Activated naive CD4-positive, alpha-beta T cell treated with anti-CD3 and anti-CD28 coated beads, Interleukin-2, amount 50 U/mL, for 16 hours (primary cell): ENCODE measurements at places on chromosomes 7 and 10.
A peak's percentile ranks its signal among the peaks of the same experiment; 100 is the strongest.

GRCh38 chr7:48899932-48900331 is 24.4 kb upstream of the CDC14C start:
- no peak for DNase-seq

DNA sequence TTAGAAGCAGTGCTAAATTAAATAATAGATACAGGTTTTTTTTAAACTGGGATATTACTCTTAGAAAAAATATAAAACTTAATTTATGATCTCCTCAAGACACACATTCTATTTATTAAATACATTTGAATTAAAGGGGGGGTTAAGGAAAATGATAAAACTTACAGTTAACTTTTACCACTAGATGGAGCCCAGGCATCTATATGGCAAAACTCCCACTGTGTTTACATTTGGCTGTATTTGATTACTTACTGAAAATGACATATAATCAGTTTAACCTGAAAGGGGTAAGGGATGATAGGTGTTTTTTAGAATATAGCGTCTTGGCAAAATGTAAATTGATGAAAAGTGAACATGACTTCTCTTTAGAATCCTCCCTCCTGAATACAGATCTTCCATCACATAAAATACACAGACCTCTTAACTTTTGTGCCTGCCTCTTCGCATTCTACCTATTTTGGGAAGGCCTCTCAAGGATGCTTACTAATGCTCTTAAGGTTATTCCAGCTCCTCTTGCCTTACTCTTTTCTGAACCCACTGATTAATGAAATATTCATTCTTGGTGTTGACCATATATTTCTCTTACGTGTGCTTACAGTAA is 235.7 kb downstream of the AGMO start:
- no peak for DNase-seq

- no peak for DNase-seq
These were observed 35.3 kb upstream of the RBM33 start for GRCh38 chr7:155609185-155609584.

DNA sequence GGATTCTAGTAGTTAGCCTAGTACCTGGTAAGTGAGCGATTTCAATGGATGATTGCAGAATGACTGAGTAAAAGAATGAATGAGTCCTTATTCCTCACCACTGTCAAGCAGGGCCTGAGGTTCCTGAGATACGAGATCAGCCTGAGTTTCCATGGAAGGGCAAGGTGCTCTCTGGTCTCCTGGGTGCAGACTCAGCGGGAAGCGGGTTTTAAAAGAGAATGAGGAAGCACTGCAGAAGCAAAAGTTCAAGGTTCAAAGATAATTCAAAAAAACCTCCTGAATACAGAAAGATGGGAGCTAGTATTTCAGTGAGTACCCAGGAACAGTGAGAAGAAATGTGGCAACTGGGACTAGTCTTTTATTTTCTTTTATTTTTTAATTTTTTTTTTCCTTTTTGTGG is 4.3 kb downstream of the ZNF3 start:
- no peak for DNase-seq

GRCh38 chr10:52663161-52663560 is 109.4 kb downstream of the MBL2 start:
- DNase-seq, result no peak

DNA sequence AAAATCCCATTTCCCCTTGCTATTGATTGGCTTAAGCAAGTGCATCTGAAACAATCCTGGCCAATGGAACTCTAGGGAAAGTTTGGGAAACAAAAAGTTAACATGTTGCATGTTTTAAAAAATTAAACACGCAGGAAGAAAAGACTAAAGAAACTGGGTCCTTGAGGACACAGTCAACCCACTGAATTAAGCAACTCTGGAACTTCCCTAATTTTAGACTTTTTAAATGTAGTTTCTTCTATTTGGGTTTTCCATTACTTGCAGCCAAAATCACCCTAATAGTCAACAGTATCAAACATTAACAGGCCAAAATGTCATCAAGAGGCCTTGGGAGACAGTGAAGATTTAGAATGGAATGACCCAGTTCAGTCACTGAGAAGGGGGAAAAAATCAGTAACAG is 40.6 kb downstream of the OSBPL3 start:
- DNase-seq, result no peak

DNA sequence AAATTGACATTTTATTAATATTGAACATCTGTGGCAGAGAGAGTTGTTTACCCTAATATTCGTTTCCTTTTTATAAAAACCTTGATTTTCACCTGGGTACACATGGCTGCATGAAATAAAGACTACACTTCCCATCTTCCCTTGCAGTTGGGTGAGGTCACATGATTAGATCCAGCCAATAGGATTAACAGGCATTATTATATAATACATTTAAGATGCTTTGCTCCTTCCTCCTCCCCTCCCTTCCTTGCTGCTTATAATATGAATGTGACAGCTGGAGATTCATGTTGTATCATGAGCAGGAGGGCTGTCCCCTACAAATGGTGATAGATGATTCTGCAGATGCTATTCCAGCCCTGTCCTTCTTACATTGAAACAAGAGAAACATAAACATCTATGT is 146.6 kb downstream of the SH2D4B start:
- DNase-seq, result no peak

DNA sequence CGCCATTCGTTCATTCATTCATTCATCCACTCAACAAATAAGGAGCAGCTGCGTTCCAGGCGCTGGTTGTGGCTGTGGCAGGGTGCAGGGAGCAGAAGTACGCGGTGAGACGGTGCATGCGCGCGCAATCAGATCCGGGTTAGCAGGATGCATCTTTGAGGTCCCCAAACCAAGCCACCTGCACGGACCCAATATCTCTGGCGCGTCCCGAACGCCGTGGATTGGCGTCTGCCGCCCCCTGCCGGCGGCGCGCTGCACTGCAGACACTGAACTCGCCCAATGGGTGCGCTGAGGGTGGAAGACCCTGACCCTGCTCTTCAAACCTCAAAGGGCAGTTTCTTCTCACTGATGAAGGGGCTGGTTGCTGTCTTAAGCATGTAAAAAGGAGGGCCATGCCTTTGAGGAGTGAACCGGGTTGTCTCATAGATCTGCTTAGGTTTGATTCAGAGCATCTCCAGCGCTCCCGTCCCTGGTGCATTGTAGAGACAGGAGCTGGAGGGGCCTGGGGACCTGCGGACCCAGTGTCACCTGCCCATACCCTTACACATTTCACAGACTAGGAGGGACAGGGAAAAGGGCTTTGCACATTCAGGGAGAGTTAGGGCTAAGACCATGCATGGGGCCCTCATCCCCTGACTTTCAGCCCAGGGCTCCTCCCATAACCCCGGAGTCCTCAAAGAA is 102.5 kb downstream of the RAMP3 start:
- DNase-seq, result peak; percentile 71

GRCh38 chr7:54354436-54354835 is 187.7 kb upstream of the VSTM2A start:
- no peak for DNase-seq

DNA sequence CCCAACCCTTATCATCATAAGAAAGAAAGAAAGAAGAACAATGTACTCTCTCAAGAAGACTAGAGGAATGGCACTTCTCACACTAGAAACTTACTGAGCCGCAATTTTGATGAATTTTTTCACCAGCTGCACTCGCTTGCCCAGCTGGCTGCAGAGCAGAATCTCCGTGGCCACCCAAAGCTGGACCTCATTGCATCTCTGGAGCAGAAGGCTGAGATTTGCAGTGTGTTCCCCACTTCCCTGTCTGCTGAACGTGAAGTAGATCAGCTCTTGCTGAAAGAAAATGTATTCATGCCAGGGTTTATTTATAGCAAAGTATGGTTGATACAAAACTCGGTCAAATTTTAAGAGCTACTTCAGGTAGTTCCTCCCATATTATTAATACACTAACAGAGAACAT is 199.3 kb upstream of the CDCA7L start:
- DNase-seq, result no peak

DNA sequence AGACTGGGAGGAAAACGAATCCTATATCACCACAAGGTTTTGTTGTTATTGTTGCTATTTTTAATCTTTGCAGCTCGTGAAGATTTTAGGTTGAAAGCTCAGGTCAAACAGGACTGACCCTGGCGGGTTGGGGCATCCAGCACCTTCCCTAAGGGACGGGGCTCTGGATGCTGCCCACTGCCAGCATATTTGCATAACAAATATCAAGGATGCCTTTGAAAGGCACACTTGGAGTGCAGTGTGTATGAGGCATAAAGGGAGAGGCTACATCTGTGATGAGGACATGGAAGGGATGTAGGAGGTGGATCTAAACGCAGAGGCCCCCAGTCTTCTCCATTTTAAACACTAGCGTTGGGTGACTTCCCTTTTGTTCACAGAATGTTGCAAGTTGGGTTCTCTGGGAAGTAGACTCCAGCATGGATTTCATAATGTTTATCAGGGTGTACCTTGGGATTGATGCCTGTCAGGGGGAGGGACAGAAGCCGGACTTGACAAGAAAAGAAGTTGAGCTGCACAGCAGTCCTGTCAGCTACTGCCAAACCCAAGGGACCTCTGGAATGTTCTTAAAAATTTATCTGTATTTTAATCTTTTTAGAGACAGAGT is 181.1 kb upstream of the IMMP2L start:
- no peak for DNase-seq

DNA sequence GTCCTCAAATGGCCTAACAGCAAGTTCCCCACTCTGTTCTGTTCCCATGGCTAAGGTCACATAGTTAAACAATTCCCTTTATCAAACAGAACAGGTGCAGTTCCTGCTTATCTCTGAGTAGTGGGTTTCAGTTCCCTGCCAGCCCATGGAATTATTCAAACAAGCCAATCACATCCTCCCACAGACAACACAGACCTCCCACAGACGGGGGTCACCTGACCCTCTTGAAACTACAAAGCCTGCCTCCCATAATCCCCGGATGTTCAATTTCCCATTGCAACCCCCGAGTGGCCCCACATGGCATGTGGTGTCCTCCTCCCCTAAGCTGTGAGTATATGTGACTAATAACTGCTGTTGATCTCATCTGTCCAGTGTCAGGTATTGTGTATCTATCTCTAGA is 64.1 kb downstream of the TMEM168 start:
- DNase-seq, result no peak

- no peak for DNase-seq
These were observed 354.4 kb upstream of the MKI67 start for GRCh38 chr10:128480601-128481000.

GRCh38 chr10:28279878-28280277 is 23.0 kb downstream of the MPP7 start:
- DNase-seq, result no peak

GRCh38 chr10:88190123-88190522 is 326.7 kb downstream of the PTEN start:
- DNase-seq, result no peak

DNA sequence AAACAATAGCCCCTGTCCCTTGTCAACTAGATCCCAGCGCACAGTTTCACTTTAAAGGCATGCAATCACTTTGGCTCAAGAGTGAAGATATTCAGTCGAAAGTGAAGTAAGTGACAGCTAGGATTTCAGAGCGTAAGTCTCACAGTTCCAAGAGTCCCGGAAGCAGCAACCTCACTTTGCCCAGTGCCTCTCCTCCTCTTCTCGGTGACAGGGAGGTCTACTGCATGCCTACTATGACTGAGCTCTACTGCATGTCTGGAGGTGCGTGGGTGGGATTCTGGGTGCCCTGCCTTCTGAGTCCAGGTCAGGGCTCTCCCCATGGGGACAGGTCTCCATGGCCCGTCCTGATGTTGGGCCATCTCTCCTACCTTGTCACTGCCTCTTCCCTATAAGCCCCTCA is 17.0 kb downstream of the PRKCQ start:
- DNase-seq, result peak; percentile 52

DNA sequence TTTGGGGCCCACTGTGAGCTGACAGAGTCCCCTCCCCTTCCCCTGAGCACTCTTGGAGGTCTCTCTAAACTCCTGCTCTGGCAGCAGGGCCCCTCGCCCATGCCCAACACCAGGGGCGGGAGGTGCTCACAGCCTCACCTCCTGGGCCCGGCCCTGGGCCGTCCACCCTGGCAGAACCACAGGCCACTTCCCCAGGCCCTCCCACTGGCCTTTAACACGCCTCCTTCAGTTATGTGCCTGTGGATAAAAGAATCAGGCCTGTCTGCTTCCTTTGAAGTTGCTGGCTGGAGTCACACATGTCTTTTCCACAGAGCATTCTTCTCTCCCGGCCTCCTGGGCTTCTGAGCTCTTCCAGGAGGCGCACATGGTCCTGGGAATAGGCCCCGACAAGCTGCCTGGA is 10.2 kb downstream of the MYL10 start:
- DNase-seq, result no peak

GRCh38 chr7:67918158-67918557 is 921.5 kb downstream of the TYW1 start:
- no peak for DNase-seq

- no peak for DNase-seq
These were observed 63.5 kb upstream of the C10orf90 start for GRCh38 chr10:126734015-126734414.

DNA sequence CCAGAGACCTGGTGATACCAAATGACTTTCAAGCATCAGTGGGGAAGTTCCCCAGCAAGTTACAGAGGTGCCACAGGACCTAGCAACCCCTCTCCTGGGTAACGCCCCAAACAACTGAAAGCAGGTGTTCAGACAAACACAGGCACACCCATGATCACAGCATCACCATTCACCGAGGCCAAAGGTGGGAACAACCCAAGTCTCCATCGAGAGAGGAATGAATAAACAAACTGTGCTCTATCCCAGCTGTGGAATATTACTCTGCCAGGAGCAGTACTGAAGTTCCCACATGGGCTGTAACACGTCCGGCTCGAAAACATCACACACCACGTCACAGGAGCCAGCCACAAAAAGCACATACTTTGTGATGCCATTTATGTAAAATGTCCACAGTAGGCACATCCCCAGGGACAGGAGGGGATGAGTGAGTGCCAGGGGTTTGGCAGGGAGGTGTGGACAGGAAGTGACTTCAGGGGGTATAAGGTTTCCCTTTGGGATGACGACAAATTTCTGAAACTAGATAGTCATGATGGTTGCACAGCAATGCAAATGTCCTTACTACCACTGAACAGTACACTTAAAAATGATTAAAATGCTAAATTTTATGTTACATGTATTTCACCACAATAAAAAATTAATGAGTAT is 222.8 kb downstream of the TNS3 start:
- DNase-seq, result no peak

- DNase-seq, result no peak
These were observed 3.2 kb upstream of the NCOA4 start for GRCh38 chr10:46033602-46034011.

- no peak for DNase-seq
These were observed 117.2 kb downstream of the ANLN start for GRCh38 chr7:36506820-36507219.
